ENCODE measurements at places on chromosomes 2 and 18. TPM values are rescaled to one million over a fixed set of nuclear protein-coding genes. Genes with fewer than 3 reads are reported as not detected.

DNA sequence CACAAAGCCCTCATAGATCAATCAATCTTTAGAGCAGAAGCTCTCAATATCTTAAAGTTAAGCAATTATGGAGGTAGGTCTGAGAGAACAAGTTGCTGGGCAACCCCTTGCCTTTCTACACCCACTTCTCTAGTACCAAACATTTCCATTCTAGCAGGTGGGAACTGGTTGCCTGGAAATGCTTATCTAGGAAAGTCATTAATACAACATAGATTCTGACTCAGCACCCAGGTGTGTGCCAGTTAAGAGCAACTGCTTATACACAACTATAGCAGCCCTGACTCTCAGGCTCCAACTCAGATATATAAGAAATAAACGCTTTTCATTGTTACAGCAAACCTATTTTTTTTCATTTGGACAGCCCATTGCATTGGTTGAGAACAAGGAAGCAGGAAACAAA is 237.7 kb downstream of the IRS1 start:
- no peak overlapping the region for H3K4me3 ChIP-seq
- H3K27me3 ChIP-seq, result peaks cover 4% of the 10 kb centered on the region
- H3K4me1 ChIP-seq, result no peaks in the 10 kb centered on the region
- no peak overlapping the region for H3K27ac ChIP-seq

Gene FBXO48
- total RNA-seq, result 1.8 TPM

DNA sequence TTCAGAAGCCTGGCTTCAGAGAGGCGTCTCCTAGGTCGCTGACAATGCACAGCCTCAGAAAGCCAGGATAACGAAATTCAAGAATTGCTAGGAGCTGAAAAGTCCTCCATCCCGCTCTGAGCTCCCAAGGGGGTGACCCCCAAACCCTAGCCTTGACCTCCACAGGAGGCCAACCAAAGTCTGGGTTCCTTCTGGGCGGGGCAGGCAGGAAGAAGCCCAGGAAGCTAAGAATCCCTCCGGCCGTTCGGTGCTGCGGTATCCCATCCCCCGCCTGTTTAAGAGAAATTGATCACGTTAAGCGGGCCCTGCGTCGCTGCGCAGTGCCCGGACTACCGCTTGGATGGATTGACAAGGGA is 2.5 kb upstream of the OSR1 start:
- no peak for DNase-seq
- H3K4me3 ChIP-seq, result peak overlapping the region; percentile 86
- peaks cover 57% of the 10 kb centered on the region for H3K4me1 ChIP-seq
- peaks cover 6% of the 10 kb centered on the region for H3K36me3 ChIP-seq
- no peak overlapping the region for H3K27ac ChIP-seq
- H3K27me3 ChIP-seq, result peaks cover 40% of the 10 kb centered on the region

GRCh38 chr2:74849228-74849892 is 15.4 kb downstream of the HK2 start:
- peaks cover 1% of the 10 kb centered on the region for H3K36me3 ChIP-seq
- peak overlapping the region; percentile 82 for H3K4me3 ChIP-seq
- H3K27me3 ChIP-seq, result no peaks in the 10 kb centered on the region
- DNase-seq, result no peak

GRCh38 chr2:20179755-20180594 is 45.0 kb downstream of the SDC1 start:
- no peak overlapping the region for H3K27ac ChIP-seq
- H3K4me3 ChIP-seq, result no peak overlapping the region
- no peaks in the 10 kb centered on the region for H3K36me3 ChIP-seq
- H3K4me1 ChIP-seq, result no peaks in the 10 kb centered on the region

Gene FAM124B
- total RNA-seq, result not detected

DNA sequence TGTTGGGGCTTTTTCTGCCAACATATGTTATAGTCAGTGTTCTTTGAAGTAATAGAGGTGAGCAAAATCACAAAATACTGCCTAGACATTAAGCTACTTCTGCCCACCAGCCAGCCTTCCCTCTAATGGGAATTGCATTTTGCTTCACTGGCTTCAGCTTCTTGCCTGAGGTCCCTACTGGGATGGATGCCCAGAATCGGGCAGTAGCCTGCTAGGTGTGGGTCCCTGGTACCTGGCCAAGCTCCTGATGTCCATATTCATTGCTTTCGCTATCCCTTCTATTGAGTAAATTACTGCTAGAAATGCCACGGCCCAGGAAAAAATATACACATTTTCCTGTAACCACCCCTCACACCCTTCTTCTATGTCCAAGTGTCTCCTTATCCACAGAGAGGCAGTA is 27.0 kb downstream of the CRYGD start:
- no peak for DNase-seq
- no peaks in the 10 kb centered on the region for H3K36me3 ChIP-seq
- peaks cover 16% of the 10 kb centered on the region for H3K27me3 ChIP-seq
- no peak overlapping the region for H3K27ac ChIP-seq
- H3K4me3 ChIP-seq, result no peak overlapping the region

Gene KATNAL2
- total RNA-seq, result 2.6 TPM

GRCh38 chr18:60347526-60348045 is 25.0 kb downstream of the MC4R start:
- H3K27ac ChIP-seq, result no peak overlapping the region
- H3K4me3 ChIP-seq, result no peak overlapping the region
- no peaks in the 10 kb centered on the region for H3K36me3 ChIP-seq
- H3K27me3 ChIP-seq, result no peaks in the 10 kb centered on the region

- H3K27ac ChIP-seq, result peak overlapping the region; percentile 82
- no peak for DNase-seq
- H3K27me3 ChIP-seq, result no peaks in the 10 kb centered on the region
- peaks cover 74% of the 10 kb centered on the region for H3K4me1 ChIP-seq
These were observed 17.8 kb upstream of the TMEM131 start for GRCh38 chr2:98013407-98014042.

GRCh38 chr18:26941584-26941983 is 76.1 kb upstream of the AQP4 start:
- DNase-seq, result no peak
- H3K27ac ChIP-seq, result no peak overlapping the region
- H3K4me1 ChIP-seq, result no peaks in the 10 kb centered on the region
- no peaks in the 10 kb centered on the region for H3K27me3 ChIP-seq
- H3K4me3 ChIP-seq, result no peak overlapping the region

GRCh38 chr2:126041391-126042047 is 614.4 kb upstream of the GYPC start:
- H3K27ac ChIP-seq, result no peak overlapping the region
- no peak overlapping the region for H3K4me3 ChIP-seq
- no peaks in the 10 kb centered on the region for H3K36me3 ChIP-seq
- DNase-seq, result no peak
- no peaks in the 10 kb centered on the region for H3K4me1 ChIP-seq

- H3K27me3 ChIP-seq, result peaks cover 13% of the 10 kb centered on the region
- no peaks in the 10 kb centered on the region for H3K4me1 ChIP-seq
- H3K27ac ChIP-seq, result no peak overlapping the region
- no peak for DNase-seq
- H3K4me3 ChIP-seq, result no peak overlapping the region
- peaks cover 6% of the 10 kb centered on the region for H3K36me3 ChIP-seq
These were observed 23.6 kb downstream of the IL1F10 start for GRCh38 chr2:113091231-113091896.

Gene ATOH8
- total RNA-seq, result not detected

- peaks cover 41% of the 10 kb centered on the region for H3K36me3 ChIP-seq
- peak overlapping the region; percentile 98 for H3K27ac ChIP-seq
- H3K4me3 ChIP-seq, result peak overlapping the region; percentile 89
- DNase-seq, result no peak
- H3K27me3 ChIP-seq, result no peaks in the 10 kb centered on the region
- peaks cover 51% of the 10 kb centered on the region for H3K4me1 ChIP-seq
These were observed 45.3 kb downstream of the PIKFYVE start for GRCh38 chr2:208311321-208311720.
